Smooth muscle cell of bladder (primary cell): ENCODE measurements at places on chromosomes 6 and 20. TPM values are rescaled to one million over a fixed set of nuclear protein-coding genes. Genes with fewer than 3 reads are reported as not detected.

Gene PACSIN1
- total RNA-seq = not detected in 2 replicates

Gene ULBP1
- under 0.01 TPM in 1 of 2 replicates, not detected in the other for total RNA-seq

Gene SCRT2
- total RNA-seq = not detected in 2 replicates

Gene CYP21A2
- not detected in 2 replicates for total RNA-seq

Gene PIM1
- 35.3 and 44.7 TPM in 2 replicates for total RNA-seq

Gene GLO1
- 87.0 and 92.2 TPM in 2 replicates for total RNA-seq

Gene MAFB
- total RNA-seq = under 0.01 and 0.83 TPM in 2 replicates

Gene IDH3B
- 79.0 and 98.4 TPM in 2 replicates for total RNA-seq

Gene CST2
- total RNA-seq = 0.55 and 0.71 TPM in 2 replicates

Gene C6orf58
- total RNA-seq = under 0.01 and 0.09 TPM in 2 replicates

Gene SPDEF
- under 0.01 TPM in 1 of 2 replicates, not detected in the other for total RNA-seq

Gene FKBP1C
- total RNA-seq = 0.46 and 0.57 TPM in 2 replicates
